ENCODE measurements at places on chromosomes 13 and 19.
A peak's percentile ranks its signal among the peaks of the same experiment; 100 is the strongest.

DNA sequence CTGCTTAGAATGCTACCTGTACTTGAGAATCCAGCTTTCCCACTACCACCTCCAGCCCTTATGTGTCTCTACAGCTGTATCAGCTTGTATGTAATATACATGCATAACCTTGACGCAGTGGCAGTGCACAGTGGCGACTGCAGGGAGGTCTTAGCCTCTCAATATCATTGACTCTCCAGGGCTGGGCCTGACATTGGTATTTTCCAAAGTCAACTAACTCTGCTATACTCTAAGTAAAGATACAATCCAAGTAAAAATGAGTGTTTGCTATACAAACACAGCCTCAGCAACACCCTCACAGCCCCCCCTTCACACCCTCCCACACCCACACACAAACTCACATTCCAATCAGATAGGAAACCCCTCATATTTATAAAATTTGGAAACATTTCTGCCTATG is 6.7 kb upstream of the UBL3 start:
- no peak for DNase-seq

DNA sequence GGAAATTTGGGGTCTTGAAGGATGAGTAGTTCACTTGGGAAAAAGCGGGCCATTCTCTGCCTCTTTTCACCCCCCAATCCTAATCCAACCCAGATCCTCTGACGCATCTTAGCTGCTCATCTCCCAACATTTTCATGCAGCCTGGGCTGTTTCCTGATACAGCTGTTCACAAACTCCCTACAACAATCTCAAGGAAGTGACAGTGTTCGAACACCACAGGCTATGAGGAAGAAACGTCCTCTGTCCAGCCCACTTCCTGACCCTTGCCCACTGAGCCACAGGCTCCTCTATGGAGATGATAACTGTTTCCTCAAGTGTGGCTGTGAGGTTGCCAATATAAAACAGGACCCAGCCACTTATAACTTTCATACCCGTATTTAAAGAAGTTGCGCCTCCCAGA is 16.2 kb downstream of the LMTK3 start:
- no peak for DNase-seq

- DNase-seq, result no peak
Observed at GRCh38 chr13:38667526-38668109, 19.3 kb upstream of the FREM2 start.

- DNase-seq, result no peak
Observed at GRCh38 chr13:110269509-110270185, 37.3 kb downstream of the COL4A1 start.

- DNase-seq, result no peak
Observed at GRCh38 chr13:106143930-106144709, 391.3 kb downstream of the EFNB2 start.

GRCh38 chr19:1829958-1830357 is 17.9 kb upstream of the ATP8B3 start:
- no peak for DNase-seq

- no peak for DNase-seq
Observed at GRCh38 chr13:44237881-44238421, 135.7 kb upstream of the SERP2 start.

DNA sequence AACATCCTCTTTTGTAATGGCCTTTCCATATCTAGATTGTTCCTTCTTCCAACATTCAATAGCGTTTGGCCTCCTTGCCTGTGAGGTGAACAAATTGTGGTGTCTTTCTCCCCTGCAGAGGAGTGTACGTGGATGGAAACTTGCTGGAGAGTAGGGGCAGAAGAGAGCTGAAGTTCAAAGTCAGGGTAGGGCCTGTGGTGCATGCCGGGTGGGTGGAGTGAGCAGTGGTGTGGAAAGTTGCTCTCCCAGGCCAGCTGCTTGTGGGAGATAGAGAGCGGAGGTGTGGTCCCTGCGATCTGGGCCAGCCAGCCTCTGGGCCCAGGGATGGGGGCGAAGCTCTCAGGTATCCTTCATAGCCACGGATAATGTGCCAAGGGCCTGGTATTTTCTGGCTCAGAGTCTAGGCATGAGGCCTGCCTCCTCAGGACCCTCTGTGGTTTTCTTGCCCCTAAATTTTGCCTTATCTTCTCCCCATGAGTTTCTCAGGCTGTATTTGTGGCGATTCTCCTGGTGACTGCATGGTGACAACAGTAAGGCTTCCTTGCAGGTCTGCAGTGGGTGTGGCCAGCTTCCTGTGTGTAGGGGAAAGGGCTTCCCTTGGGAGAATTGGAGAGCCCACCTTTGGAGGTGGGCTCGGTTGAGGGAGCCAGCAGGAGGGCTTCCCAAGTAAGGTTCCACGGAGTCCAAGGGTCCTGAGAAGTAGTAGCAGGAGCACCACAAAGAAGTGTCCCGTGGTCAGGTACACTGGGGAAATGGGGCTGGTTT is 6.7 kb downstream of the RGCC start:
- no peak for DNase-seq

- no peak for DNase-seq
Observed at GRCh38 chr13:112970552-112971287, 1.7 kb downstream of the MCF2L start.

DNA sequence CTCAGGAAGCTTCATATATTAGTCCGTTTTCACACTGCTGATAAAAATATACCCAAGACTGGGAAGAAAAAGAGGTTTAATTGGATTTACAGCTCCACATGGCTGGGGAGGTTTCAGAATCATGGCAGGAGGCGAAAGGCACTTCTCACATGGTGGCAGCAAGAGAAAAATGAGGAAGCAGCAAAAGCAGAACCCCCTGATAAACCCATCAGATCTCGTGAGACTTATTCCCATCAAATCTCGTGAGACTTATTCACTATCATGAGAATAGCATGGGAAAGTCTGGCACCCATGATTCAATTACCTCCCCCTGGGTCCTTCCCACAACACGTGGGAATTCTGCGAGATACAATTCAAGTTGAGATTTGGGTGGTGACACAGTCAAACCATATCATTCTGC is 23.1 kb downstream of the FLT3 start:
- no peak for DNase-seq

- DNase-seq, result no peak
Observed at GRCh38 chr13:40028446-40028845, 373.0 kb downstream of the COG6 start.

GRCh38 chr19:1997353-1998233 is 17.9 kb downstream of the BTBD2 start:
- no peak for DNase-seq

GRCh38 chr19:53520547-53521372 is 17.2 kb upstream of the ZNF331 start:
- peak; percentile 99 for DNase-seq

GRCh38 chr13:79496188-79496587 is 15.2 kb downstream of the NDFIP2 start:
- DNase-seq, result no peak

- no peak for DNase-seq
Observed at GRCh38 chr19:11437955-11438354, 2.5 kb downstream of the PRKCSH start.

DNA sequence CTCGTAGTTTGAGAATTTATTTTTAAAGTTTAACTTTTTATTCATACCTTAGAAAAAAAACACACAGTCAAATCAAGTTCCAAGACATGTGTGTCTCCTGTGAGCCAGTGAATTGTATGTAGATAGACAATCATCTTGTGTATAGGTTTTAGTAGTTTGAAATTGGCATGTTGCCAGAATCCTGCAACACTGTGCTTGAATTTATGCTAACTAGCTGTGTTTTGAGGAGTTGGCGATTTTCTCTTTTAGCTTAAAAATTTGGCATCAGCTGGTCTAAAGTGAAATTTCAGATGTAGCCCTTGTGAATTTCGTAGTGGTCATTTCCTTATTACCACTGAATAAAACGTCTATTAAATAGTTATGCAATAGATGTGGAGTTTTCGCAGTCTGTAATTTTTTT is 213.2 kb downstream of the ATP8A2 start:
- DNase-seq, result no peak

- peak; percentile 78 for DNase-seq
Observed at GRCh38 chr13:76991432-76991795, 467 bp upstream of the CLN5 start.

GRCh38 chr13:37413161-37413560 is 185.4 kb downstream of the POSTN start:
- DNase-seq, result no peak

GRCh38 chr13:88866195-88866594 is 1195.0 kb downstream of the SLITRK5 start:
- no peak for DNase-seq

- DNase-seq, result peak; percentile 59
Observed at GRCh38 chr19:49151267-49152118, 3.7 kb downstream of the HRC start.

Data from myocyte (in vitro differentiated cells).